ENCODE measurements at places on chromosomes 1 and 21.

DNA sequence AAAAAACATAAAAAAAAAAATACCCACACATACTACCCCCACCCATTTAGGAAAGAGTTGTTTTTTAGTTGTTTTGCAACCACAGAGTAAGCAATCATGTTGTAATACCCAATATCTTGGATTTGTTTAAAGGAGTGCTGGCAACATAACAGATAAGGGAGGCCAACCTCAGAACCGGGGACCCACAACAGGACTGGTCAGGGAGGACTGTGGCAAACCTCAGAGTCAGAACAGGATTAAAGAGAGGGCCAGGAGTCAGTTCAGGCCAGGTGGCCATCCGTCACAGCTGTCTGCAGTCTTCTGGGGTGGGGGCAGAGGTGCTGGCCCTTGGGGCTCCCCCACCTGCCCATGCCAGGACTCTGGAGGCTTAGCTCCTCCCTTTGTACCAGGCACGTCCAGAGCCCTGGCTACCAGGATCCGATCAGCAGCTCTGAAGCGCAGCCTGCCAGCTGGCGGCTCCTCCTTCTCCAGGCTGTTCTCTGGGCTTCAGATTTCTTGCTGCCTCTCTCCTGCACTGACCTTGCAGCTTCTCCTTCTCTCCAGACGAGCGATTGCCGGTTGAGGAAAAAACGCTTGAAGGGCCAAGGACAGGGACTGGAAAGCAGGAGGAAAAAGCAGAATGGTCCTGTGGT is 7.9 kb downstream of the H6PD start:
- DNase-seq: no peak

DNA sequence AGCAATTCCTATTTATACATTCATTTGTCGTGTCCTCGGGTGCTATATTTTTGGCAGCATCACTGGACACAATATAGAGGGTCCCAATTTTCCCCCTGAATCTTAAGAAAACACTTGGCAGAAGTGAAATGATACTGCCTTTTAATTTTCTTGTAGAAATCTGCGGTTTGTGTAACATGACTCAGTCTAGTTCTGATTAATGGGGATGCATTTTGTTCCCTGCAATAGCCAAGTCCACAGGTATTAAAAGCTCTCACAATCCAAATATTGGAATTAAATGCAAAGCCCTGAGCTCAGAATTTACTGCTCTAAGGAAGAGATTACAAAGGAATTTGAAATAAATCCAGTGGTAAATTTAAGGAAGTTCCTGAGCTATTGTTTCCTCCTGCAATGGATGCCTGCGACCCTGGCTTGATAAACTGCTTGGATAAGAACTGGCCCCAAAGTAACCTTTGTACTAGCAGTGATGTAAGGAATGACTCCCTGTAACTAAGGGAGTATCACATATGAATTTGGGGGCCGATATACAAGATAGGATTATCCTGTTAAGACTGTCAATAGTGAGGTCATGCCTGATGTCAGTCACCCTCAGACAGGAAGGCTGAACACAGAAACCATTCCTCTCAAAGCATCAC is 349.7 kb upstream of the C1orf87 start:
- no peak for DNase-seq

- DNase-seq: no peak
Measured at GRCh38 chr1:13628711-13629110, 45.1 kb downstream of the PDPN start.

DNA sequence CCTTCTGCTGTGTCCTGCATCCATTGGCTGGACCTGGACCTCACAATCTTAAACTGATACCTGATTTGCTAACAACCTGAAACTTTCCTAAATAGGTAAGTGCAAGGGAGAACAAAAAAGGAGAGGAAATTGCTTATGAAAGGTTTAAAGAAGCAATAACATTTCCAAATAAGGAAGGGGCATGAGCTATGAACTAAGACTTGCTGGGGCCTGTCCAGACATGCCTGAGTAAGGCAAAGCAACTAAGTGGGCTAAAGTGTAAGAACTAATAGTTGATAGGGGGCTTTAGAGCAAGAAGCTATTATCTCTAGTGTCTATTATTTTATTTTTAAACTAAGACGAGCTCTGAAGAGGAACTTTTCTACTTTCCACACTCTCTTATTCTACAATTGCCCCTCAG is 11.6 kb downstream of the JMJD4 start:
- no peak for DNase-seq

GRCh38 chr1:220797553-220797952 is 10.8 kb downstream of the MTARC1 start:
- DNase-seq: no peak

DNA sequence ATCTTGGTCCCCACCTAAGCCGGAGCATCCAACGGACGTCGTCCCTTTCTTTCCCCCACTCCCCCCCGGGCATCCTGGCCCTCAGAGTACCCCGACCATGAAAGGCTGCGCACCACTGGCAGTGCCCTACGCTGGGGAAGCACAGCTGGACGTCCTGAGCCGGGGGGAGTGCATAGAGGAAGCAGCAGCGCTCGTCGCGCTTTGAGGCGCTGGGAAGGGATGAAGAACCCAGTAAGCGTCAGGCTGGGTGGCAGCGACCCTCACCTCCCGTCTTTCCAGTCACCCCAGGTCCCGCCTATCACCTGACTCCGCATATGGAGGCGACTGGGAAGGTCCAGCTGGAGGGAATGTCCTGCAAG is 5.7 kb downstream of the MAP3K6 start:
- DNase-seq: peak; percentile 39

DNA sequence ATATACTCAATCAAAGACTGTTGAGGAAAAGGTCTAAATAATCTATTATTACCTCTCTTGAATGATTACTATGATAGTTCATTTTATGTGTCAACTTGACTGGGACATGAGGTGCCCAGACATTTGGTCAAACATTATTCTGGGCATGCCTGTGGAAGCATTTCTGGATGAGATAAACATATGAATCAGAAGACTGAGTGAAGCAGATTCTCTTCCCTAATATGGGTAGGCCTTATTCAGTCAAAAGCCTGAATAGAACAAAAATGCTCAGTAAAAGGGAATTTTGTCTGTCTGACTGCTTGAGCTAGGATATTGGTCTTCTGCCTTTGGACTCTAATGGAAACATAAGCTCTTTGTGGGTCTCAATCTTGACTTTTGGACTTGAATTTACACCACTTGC is 73.3 kb upstream of the SOX13 start:
- DNase-seq: no peak

DNA sequence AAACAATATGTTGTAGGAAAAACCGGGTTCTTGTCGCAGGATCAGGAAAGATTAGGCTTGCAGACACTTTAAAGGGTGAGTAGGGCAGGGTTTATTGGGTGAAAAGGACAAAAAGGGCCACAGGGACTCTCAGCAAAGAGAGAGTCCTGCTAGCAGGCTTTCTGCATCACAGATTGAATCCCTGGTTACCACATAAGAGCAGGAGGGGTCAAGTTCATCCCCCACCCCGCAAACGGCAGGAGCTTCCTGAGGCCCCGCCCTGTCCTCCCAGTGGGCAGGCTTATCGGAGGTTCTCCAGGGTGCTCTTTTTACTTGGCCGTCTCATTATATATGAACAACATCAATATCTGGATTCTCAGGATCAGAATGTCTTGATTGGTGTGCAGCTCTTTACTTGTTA is 47.7 kb downstream of the SYCP1 start:
- no peak for DNase-seq

DNA sequence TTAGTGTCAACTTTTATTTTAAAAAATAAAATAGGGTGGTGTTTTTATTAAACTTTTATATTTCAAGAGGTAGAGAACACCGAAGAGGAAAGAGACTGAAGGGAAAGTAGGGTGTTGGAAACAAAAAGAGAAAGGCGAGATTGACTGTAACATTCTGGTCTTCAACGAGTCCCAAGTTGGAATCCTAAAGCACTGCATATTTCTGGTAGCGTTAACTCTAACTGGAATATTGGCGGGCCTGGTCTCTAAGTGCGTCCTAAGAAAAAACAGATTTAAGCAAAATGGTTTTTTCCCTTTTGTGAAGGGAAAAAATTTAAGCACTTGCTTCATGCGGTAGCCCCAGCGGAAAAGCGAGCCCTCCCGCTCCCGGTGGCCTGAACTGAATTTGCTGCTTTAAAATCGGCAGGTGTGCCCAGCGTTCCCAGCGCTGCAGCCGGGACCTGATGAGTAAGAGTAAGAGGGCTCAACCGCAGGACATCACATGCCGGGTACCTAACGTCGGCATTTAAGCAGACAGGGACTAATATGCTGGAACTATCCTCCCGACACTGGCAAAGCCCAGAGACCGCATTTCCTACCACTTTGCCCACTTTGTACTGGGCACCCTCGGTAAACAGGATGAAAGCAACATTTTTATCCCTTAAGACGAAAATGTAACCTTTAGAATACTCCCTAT is 30.5 kb upstream of the NFIA start:
- no peak for DNase-seq

GRCh38 chr1:5686195-5686594 is 306.0 kb downstream of the NPHP4 start:
- no peak for DNase-seq

DNA sequence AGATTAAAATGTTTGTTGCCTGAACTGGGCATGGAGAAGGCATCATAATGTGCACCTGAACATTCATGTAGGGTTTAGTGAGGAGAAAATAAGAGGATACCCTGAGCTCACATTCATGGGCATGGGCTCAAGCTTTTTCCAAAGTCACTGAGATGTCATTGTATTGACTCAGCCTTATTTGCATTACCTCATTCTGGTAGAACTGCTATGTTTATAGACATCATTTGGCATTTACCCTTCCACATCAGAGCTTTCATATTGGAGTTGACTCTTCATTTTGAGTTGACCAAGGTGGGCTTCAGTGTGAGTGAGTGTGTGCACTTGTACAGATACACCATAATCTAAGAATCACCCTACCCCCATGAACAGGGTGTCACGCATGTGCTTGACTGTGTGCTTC is 143.2 kb downstream of the PBX1 start:
- no peak for DNase-seq

DNA sequence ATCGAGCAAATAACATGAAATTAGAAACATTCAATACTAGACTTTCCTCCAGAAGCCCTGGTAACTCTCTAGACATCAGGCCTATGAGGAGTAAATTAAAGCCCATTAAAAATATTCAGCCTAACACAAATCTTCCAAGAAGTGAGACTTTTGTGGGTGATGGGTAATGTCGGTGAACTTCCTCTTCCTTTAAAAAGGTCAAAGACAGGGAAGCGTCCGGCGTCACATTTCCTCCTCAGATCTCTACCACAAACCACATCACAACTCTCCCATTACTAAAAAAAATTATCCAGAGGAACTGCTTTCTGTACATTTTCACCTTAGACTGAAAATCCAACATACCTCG is 1.4 kb downstream of the EIF4G3 start:
- peak; percentile 91 for DNase-seq

DNA sequence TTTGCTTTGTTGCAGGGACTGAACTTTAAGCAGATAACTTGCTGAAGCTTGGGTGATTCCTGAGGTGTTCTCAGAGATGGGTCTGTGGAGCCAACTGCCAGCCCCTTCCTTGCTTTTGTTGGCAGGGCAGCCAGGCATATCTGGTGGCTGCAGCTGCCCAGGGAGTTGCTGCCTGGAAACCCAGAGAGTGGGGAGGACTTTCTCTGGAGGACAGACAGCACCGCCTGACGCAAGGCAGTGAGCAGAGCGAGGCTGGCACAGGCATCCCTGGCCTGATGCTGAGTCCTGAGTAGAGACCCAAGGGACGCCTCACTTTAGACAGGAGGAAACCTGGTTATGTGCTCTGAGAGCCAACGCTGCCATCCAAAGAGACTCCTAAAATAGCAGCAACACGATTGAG is 9.8 kb upstream of the OLFML2B start:
- DNase-seq: no peak

GRCh38 chr1:11475748-11476147 is 3.2 kb upstream of the DISP3 start:
- DNase-seq: no peak

GRCh38 chr1:195941314-195941713 is 666.9 kb downstream of the KCNT2 start:
- DNase-seq: no peak

DNA sequence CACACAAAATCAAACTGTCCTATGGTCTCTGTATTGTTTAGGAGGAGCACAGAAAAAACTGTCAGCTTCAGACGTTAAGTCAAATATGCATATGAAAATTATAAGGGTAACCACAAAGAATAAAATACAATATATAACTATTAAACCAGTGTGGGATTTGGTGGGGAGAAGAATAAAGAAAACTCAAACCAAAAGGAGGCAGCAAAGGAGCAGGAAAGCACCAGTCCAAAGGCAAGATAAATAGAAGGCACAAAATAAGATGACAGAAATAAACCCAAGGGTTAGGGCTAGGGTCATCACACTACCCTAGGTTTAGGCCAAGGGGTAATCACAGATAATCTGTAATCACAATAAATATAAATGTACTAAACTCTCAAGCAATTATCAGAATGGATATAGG is 32.8 kb downstream of the DLGAP3 start:
- DNase-seq: peak; percentile 2

DNA sequence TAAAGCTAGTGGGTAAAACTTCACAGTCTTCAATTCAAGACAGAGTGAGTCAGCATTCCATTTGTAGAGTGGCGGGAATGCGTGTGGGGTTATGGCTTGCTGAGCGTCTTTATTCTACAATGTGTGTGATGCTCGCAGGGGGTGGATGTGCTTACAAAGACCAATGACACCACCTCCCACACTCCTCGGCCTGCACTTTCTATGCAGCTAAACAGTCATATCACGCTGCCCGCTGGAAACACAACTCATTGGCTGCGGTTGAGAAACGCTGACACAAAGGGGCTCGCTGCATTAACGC is 298.5 kb downstream of the PCP4 start:
- no peak for DNase-seq

DNA sequence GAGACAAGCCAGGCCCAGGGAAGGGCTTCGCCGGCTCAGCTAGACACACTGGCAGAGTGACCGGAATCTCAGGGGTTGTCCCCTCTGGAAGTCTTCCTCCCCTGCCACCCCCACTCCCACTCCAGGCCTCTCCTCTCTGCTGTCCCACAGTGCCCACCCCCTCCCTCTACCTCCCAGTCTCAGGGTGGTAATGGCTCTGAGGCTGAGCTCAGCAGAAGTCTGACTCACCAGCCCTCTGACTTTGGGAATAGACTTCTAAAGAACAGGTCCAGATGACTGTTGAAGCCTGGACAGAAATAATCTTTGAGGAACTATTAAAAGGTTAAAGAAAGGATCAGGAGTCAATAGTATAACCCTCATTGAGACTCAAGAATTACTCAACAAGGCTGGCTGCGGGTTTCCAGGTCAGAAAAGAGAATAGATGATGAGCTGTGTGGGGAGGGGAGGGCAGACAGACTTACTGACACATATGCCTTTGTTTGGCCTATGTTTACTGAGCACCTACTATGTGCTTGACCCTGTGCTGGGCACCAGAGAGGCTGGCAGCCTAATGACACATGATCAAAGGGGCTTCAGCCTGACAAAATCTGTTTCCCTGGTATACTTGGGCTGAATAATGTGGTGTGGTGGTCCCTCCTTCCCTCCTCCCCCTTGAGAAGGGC is 8.2 kb downstream of the HCRTR1 start:
- no peak for DNase-seq
